Heart right ventricle (tissue), 16 donors: ENCODE measurements at places on chromosomes 1 and 21.

- DNase-seq = no peak
Observed at GRCh38 chr21:34602061-34602460, 12.9 kb downstream of the RCAN1 start.

GRCh38 chr1:21909286-21909759 lies 27.8 kb downstream of the HSPG2 start:
- no peak for DNase-seq

DNA sequence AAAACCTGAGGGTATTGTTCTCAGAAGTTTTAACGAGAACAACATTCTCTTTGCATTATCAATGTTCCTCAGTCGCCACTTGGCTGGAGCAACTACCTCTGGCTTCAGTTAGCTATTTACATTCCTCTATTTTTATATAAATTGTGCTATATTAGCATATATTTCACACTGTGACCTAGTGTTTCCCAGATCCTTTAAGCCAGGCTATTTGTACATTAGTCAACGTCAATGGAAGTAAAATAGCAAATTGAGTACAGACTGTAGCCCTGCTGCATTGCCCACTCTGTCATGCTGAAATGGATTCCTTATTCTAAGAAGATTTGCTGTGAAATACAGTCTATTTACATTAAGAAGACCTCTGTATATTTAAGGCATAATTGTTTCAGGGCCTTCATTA lies 213.8 kb downstream of the ROR1 start:
- no peak for DNase-seq

- DNase-seq = no peak
Observed at GRCh38 chr21:39681257-39681656, 63.7 kb upstream of the IGSF5 start.

GRCh38 chr1:57406428-57406970 lies 17.4 kb downstream of the DAB1 start:
- DNase-seq = no peak
